ENCODE measurements at places on chromosomes 1 and 21.

- DNase-seq, result no peak
These were observed 81.7 kb downstream of the PGM1 start for GRCh38 chr1:63674865-63675419.

- DNase-seq, result no peak
These were observed 16.2 kb downstream of the NT5C1A start for GRCh38 chr1:39655578-39656268.

DNA sequence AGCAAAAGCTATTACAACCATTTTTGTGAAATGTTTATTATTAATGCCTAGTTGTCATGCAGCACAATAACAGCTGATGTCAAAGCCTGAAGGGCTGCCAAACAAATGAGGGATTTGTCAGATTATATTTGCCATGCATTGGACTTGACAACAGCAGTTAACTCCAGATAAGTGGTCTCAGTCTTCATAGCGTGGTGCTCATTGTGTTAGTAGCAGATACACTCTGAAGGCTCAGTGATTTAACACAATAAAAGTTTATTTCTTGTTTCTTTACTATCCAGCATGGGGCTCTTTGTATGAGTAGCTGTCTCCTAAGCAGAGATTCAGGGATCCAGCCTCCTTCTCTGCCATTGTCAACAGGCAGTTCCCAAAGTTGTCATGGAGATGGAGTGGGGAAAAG lies 76.0 kb upstream of the PTGFRN start:
- no peak for DNase-seq

GRCh38 chr1:192860478-192861185 lies 51.8 kb downstream of the RGS2 start:
- no peak for DNase-seq

GRCh38 chr1:30151826-30152225 lies 571.6 kb downstream of the MATN1 start:
- DNase-seq, result no peak

DNA sequence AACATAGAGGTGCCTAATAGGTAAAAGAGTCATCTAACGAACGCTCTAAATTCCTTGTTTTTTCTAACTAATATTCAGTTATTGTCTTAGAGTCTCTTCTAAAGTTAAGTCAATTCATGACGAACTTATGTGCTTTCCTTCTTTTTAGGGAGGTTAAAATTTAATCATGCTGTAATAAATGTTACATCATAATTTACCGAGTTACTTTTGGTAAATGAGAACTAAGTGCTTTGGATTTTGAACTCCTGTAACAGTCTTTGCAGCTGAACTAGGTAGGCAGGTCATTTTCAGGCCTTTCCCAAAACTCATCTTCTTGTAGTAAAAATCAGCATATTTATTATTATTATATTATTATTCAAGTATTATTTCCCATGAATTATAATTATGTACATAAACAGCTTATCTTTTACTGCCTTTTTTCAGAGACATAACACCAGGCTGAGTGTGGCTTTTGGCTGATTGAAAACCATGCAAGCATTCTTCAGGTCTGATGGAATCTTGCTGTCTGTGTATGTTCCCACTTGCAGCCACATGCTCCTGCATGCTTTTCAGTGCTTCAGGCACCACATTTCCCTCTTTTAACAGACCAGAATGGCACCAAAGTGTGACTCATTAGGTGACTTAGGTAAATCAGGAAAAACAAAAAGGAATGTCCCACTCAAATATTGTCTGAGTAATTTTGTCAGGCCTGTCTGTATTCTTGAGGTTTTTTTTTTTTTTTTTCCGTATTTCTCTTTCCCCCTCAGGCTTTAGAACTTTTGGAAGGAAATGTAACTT lies 81.0 kb upstream of the CD55 start:
- no peak for DNase-seq

DNA sequence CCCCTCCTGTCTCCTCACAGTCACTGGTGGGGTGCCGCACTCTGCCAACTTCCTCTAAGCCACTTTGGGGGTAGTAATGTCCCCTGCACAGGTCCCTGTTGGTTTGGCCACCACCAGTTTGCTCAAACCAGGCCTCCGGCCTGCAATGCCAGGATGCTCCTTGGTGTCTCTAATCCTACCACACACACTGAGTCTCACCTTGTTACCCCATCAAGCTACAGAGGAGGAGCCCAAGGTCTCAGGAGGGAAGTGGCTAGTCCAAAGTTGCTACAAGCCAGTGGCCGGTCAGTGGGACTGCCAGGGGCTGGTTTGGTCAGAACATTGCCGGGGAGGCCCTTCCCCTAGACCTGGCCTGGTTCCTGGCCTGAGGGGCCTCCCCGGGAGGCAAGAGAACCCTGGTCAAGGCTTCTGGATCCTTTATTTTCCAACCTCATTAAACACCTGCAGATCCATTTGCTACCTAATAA lies 21.5 kb upstream of the LRP8 start:
- DNase-seq, result no peak

- no peak for DNase-seq
These were observed 70.5 kb downstream of the SSBP3 start for GRCh38 chr1:54335755-54336108.

DNA sequence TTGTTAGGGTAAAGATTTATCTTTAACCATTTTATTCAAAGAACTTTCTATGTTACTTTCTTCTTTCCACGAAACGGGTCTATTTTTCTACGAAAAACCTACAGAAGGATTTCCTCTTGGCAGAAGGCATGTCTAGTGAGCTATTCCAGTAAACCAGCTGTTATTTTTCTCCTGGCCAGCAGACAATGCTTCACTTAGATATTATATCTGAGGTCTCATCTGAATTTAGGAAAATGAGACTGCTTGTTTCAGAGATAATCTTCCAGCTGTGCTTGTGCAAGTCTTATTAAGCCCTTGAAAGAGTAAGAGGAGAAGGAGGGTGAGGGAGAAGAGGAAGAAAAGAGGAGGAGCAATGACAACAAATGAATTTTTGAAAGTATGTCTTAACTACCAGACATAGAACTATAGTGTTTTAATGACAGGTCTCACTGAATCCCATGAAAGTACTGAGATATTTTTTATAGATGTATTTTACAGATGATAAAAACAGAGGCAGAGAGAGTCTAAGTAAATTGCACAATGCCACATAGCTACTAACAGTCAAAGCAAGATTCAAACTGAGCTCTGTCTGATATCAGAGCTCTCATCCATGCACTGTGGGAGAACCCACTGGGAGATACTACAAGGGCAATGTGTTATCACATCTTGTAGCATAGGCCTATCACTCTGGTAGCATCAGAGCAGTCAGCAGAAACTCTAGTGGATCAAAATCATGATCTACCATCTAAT lies 54.6 kb upstream of the SAMSN1 start:
- DNase-seq, result no peak

DNA sequence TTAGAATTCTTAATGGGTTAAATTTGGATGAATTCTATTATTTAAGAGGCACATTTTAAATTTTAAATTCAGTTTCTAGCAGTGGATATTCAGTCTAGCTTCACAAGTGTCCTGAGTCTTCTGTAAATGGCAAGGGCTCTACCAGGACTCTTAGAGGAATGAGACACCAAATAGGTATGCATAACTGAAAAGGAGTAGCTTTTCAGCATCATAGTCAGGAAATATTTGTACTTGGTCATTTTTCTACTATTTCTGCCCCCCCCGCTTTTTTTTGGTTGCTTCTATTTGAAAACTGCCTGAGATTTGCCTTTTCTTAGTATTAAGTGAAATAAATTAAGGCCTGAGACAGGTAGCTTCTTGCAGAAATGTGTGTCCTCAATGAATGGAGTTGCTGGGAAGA lies 80.2 kb downstream of the MAST2 start:
- no peak for DNase-seq

DNA sequence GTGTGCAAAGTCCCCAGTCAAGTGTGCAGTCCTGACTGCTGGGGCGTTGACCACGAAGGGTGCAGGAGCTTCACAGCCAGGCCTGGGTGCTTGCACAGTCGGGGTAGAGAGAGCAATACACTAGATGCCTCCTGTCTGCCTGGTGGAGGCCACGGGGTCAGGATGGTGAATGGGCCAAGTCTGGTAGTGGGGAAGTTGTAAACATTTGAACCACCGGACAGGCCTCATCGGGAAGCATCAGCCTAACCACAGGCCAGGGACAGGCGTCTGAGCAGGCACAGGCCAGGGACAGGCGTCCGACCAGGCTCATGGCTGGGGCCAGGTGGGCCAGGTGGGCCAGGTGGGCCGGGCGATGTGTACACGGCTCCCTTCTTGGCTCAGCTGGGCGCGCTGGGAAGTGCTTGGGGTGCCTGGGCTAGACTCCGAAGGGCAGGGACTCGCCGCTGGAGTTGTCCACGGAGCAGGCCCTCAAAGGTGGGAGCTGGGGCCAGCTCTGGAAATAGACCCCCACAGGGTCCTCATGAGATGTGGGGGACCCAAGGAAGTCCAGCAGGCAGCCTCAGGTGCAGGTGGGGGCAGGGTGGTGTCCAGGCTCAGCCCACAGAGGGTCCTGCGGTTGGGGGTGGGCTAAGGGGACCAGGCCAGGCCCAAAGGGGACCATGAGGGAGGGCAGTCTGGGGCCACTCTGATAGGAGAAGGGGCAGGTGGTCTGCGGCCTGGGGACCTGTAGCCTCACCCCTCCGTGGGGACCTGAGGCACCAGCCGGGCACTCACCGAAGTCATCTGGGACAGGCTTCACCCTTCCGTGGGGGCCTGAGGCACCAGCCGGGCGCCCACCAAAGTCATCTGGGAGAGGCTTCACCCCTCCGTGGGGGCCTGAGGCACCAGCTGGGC lies 15.0 kb downstream of the COL6A1 start:
- DNase-seq, result no peak

GRCh38 chr1:67188137-67188536 lies 21.9 kb downstream of the IL23R start:
- no peak for DNase-seq

DNA sequence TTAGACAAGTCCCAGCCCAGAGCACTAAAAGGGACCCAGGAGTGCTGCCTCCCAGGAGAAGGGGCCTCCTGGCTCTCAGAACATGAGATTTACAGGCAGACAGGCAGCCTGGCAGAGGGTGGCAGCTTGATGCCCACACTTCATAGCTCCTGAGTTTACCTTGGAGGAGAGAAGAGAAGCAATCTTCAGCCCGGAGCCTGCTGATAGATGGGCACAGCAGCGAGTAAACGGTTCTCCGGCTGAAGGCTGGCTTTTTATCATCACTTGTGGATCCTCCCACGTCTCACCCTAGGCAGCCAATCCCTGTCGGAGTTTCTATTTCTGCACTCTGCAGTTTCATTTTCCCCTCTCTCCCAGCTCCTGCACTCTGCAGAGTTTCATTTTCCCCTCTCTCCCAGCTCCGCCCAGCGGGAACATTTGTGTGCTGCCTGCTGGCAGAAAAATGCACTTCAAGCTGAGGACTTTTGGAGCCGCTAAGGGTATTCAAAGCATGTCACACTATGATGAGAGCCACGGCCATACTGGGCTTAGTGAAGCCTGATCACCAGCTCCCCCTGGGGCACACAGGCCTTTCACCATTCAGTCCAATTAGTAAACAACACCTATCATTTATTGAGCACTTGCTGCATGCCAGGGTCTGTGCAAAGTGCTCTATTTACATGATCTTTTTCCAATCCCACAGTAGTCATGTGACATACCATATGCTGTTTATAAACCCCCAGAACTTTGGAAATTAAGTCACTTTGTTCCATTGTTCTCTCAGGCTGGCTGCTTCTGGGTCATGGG lies at the start of gene IFI6:
Gene IFI6 (minus strand): TSS at position 229 of the 786 bp plus-strand sequence. CDS start 2,878 bp downstream, outside the sequence.
- peak; percentile 72 for DNase-seq

DNA sequence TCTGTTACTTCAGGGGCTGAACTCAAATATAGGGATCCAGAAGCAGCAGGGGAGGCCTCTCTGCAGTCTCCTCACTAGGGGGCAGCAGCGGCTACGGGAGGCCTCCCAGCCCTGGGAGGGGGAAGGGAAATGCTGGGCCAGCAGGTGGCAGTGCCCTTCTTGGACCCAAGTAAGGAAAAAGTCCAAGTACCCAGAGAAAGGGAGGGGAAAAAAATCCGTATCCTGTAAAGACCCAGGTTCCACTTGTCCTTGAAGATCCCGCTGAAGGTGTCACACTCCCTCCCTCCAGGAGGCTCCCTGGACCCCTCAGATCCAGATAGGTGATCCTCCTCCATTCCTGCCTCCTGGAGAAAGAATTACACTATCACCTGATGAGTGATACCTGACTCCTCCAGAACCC lies 14.1 kb upstream of the NUAK2 start:
- DNase-seq, result peak; percentile 67

- DNase-seq, result no peak
These were observed 1.8 kb downstream of the TXNIP start for GRCh38 chr1:145994391-145995120.

GRCh38 chr1:8241417-8242014 lies 76.4 kb upstream of the SLC45A1 start:
- DNase-seq, result no peak

DNA sequence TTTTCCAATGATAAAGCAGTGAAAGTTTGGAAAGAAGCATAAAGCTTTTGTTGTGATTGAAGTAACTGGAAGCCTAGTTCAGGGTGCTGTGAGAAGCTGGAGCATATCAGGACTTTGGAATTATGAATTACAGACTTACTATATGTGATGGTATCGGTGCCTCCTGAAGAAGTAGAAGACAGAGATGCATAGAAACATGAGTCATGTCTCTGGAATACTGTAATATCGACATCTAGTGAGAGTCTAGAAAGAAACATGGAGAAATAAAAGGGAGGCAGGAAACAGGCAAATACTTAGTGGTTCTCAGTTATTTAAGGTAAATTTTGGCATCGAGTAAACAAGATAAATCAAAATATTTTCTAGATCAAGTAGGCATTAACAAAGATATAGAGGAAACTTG lies 103.0 kb downstream of the CAMTA1 start:
- no peak for DNase-seq

GRCh38 chr1:28296401-28297261 lies 32.2 kb upstream of the MED18 start:
- no peak for DNase-seq

GRCh38 chr1:41802532-41803501 lies 115.9 kb downstream of the HIVEP3 start:
- DNase-seq, result peak; percentile 28

GRCh38 chr1:16209847-16210407 lies 2.5 kb downstream of the ARHGEF19 start:
- no peak for DNase-seq
